ENCODE measurements at places on chromosomes 2 and 18.

GRCh38 chr2:21461754-21462240 lies 338.0 kb downstream of the TDRD15 start:
- DNase-seq, result no peak

DNA sequence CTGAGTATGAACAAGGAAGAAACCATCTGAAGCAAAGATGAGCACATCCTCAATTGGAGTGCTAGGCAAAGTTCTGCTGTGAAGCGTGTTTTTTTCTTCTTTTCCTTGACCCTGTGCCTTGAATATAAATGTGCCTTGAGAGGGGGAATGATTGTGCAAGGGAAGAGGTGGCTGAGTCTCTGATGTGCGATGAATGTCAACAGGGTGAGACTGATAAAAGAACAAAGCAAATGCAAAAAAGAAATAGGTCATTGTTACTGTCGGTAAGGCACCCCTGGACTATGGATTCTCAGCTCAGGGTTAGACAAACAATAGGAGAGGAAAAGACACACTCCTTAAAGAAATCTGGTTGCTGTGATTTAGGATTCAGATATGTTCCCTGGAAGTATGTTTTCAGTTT lies 54.5 kb downstream of the HDHD2 start:
- DNase-seq, result no peak

DNA sequence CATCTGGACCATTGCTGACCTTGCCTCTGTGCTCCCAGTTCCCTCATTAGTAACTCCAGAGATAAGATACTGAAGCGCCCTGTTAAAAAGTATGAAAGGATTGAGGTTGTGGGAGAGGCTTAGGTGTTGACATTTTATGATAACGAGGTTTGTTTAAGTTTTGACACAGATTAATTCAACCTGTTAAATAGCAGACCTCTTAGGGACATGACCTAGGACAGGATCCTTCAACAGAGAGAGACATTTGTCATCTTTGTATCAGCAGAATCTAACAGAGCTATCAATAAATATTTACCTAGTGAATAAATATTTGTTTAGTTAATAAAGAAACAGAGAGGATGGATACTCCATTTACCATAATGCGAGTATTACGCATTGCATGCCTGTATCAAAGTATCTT lies 99.5 kb downstream of the DCC start:
- no peak for DNase-seq

DNA sequence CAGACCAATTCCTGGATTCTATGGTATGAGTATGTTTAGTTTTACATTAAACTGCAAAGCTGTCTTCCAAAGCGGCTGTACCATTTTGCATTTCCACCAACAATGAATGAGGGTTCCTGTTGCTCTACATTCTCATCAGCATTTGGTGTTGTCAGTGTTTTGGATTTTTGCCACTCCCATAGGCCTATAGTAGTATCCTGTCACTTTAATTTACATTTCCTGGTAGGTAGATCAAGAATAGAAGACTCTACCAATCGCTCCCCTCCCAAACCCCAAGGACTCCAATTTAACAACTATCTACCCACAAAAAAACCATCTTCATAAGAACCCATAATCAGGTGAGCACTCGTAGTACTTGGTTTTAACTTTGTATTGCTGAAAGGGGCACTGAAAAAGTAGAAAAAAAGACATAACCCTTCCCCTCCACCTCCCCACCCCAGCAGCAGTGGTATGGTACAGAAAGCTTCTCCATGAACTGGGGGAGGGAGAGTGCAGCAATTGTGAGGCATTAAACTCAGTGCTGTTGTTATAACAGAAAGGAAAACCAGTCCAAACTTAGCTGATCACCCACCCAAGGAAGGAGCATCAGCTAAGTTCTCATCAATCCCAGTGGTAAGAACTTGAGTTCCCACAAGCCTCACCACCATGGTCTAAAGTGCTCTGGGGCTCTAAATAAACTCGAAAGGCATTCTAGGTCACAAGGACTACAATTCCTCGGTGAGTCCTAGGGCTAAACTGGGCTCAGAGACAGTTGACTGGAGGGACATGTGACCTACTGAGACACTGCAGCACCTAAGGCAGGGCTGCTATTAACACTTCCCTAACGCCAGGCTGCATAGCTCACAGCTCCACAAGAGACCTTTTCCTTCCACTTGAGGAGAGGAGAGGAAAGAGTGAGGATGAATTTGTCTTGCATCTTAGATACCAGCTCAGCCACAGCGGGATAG lies 35.5 kb upstream of the CYTIP start:
- DNase-seq, result peak; percentile 34

- peak; percentile 95 for DNase-seq
These were observed 78.4 kb downstream of the SETBP1 start for GRCh38 chr18:44758861-44759631.

- no peak for DNase-seq
These were observed 50.8 kb downstream of the TWIST2 start for GRCh38 chr2:238898534-238899281.

GRCh38 chr18:74281011-74281979 lies 10.5 kb downstream of the CYB5A start:
- DNase-seq, result no peak

DNA sequence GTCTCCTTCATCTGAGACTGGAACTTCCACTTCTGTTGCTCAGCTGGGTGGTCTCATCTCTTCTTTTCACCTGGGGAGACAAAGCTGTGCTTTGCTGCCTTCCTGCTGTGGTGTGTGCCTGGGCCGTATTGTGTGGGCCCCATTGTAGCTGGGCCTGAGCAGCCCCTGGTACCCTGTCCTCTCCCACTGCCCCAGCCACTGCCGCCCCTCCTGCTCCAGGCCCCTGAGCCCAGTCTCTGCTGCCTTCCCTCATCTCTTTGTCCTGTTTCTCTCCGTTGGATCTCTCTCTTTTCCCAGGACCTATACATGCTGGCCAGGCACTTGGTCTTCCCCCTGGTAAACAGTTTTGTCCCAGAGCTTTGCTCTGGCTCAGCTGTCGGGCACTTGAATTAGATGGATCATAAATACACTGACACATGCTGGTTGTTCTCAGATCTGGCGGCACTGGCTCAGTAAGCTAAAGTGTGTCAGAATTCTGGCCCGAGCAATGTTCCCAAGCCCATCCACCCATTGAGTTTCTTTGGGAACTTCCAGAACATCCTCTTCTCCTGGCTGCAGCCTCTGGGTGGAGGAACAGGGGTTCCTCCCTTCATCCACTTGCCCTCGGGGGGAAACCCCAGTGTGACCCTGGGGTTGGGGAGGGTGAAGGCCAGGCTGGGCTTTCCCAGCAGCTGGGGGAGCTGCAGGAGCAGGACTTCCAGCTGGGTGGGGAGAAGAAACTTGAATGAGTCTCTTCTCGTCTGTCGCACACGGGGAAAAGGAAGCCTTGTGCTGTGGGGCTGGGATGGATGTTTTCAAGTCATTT lies 99.0 kb downstream of the DGKD start:
- DNase-seq, result no peak

- DNase-seq, result no peak
These were observed 48.6 kb downstream of the PTGR3 start for GRCh38 chr18:75160364-75160763.

DNA sequence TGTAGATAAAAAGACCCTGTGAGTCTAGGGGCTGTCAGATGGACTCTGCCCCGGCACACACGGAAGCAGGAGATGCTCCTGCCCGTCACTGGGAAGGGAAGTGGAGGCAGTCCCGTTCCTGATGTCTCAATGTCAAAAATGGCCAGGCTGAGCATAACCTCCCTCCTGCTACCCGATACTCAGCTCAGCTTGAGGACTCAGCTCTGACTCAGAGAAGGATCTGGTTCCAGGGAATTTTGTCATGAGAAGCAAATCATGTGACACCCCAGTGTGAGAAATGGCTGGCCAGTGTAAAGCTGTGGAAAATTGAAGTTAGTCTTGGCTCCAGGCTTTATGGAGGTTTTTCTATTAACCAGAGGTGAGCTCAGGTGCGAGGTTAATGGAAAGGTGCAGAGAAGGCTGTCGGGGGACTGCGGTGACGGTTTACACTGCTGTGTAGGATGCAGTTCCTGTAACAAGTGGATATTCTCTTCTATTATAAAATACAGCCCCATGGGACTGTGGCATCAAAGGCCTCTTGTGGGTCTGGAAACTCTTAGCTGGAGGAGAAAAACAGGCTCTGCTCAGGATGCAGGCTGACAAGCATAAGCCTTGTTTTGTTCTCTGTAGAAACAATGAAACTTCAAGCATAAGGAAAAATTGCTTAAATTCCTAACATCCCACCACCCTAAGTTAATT lies 24.7 kb upstream of the AGAP1 start:
- no peak for DNase-seq

DNA sequence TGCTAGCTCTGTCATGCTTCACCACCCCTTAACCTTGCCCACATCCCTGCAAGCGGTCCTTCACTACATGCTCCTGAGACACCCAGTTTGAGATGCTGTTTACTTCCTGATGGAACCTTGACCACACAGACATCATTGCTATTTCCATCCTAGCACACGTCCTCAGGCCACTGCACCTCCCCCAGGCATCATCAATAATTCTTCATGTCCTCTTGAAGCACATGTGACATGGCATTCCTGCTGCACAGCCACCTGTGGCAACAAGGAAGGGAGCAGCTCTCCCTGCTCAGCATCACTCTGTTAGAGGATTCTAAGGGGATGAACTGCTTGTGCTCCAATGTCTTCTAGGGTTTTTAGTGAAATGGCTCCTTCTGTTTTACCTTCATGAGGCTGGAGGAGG lies 26.1 kb upstream of the ST3GAL5 start:
- no peak for DNase-seq

- DNase-seq, result no peak
These were observed 83.9 kb downstream of the TPO start for GRCh38 chr2:1497122-1497611.

- DNase-seq, result no peak
These were observed 502.6 kb upstream of the RAB12 start for GRCh38 chr18:8106603-8107002.

GRCh38 chr2:187502467-187502866 lies 51.8 kb downstream of the TFPI start:
- DNase-seq, result no peak

DNA sequence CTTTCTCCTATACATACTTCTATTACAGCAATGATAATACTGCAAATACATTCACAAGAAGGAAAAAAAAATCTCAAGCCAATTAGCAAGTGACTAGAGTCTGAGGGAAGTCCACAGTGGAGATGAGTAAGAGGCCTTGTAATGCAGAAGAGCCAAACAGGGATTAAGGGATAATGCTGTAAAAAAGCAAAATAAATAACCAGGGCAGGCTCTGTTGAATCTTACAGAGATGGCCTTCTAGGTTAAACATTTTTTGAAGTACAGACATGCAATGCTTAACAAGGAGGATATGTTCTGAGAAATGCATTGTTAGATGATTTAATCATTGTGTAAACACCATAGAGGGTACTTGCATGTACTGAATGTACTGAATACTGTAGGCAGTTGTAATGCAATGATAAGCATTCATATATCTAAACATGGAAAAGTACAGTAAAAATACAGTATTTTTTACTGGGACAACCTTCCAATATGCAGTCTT lies 122.1 kb upstream of the RMDN2 start:
- no peak for DNase-seq

GRCh38 chr2:201362396-201362795 lies 5.3 kb upstream of the FLACC1 start:
- no peak for DNase-seq

- DNase-seq, result peak; percentile 57
These were observed 15.3 kb downstream of the CHRNA1 start for GRCh38 chr2:174748948-174749347.

GRCh38 chr2:109387221-109387735 lies 226.5 kb downstream of the SEPTIN10 start:
- DNase-seq, result no peak

GRCh38 chr18:28594034-28594433 lies 417.1 kb upstream of the CDH2 start:
- no peak for DNase-seq

DNA sequence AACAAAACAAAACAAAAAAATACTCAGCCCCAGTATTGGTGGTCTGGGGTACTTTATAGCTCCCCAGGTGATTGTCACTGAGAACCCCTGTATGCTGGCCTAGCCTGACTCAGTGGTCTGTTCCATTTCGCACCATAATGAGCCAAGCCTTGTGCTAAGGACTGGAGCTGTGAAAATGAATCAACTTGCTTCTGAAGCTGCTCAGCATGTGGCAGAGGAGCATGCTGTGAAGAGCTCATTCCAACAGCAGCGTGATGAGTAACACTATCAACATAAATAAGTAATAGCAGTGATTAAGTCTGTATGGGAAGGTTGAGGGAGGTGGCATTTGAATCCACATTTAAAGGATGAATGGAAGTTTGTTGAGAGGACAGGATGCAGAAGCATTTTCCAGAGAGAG lies 67.2 kb upstream of the ATL2 start:
- no peak for DNase-seq

DNA sequence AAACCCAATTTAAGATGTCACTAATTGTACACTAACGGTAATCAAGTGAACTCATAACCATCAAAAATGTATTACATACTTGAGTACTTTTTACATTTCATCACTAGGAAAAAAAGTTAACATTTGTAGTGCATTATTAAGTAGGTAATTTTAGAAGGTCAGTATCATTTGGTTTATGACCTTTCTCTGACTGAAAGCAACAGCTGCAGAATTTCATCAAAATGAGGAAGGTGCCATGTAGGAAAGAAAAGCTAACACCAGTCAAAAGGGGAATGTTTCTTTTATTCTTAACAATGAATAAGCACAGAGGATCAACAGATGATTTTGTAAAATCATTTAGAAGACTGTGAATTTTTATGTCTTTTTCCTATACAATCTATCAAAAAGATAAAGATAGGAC lies 79.0 kb downstream of the PIGN start:
- no peak for DNase-seq

DNA sequence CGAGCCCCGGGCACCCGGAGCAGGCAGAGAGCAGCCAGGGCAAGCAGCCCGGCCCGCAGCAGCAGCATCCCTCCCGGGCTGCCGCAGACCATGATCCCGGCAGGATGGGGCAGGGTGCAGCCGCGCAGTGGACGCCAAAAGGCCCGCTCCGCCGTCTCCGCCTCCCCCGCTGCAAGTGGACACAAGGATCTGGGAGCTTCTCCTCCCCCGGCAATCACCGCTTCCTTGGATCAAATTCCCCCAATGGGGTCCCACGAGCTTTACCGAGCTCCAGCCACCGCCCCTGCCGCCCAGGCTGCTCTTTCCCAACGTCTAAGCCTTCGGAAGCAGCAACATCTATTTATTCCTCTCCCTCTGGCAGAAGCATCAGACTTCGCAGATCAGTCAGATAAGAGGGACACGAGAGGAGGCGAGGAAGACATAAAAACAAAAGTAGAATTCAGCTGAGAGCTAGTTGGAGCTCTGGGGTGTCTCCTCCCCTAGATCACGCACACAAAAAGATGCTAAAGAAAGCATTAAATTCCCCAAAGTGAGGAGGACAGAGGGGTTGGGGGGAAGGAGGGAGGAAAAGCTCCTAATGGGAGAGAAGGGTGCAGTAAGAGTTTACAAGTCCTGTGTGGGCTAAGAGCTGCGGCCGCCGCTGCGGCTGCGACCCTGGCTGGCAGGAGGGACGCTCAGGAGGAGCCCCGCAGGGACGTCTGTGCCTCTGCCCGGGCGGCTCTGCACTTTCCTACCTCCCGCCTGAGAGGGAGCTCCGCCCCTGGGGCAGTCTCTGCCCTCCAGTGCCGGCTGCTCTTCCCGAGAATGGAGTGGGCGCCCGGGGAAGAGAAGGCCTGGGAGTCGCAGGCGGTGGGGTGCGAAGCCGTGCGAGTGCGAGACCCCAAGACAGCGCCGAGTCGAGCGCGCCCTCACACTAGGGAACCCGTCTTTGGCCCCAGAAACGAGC lies at the start of gene FRZB:
Gene FRZB (minus strand): TSS at position 177 of the 946 bp plus-strand sequence. CDS start 85 bp downstream, at position 92.
- no peak for DNase-seq

- DNase-seq, result no peak
These were observed 101.5 kb downstream of the VAPA start for GRCh38 chr18:10015288-10015701.

- no peak for DNase-seq
These were observed 51.4 kb downstream of the BCL2 start for GRCh38 chr18:63267975-63268721.

- DNase-seq, result no peak
These were observed 24.2 kb downstream of the TRAF3IP1 start for GRCh38 chr2:238344517-238344916.

Measured in MM.1S (cell line).